ENCODE measurements at places on chromosomes 3 and 15.

DNA sequence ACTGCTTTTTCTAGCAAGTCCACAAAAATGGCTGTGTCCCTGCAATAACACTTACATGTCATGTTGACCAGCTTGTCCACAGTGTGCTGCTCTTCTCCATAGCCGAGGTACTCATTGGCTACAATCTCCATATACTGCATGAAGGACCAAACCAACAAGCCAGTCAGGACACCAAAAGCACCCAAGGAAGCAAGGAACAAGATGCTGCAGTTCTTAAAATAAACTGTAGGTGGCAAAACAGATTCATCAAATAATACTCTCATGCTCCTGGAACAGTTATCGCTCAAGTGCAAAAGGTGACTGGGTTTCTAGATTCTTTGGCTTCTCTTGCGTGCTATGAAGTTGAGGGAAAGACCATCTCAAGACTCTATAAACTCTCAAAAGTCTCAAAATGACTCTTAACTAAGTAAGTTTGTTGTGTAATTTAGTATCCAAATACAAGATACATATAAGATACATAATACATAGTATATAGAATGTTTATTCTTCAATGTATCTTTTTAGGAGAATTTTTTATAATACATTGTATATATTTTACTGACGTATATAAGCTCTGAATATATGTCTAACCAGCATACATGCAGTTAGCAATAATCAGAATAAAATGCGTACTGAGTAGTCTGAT is 57.0 kb downstream of the NEK10 start:
- DNase-seq, result peak; percentile 45

GRCh38 chr3:170772175-170772574 is 97.8 kb downstream of the RPL22L1 start:
- no peak for DNase-seq

- no peak for DNase-seq
These were observed 31.3 kb downstream of the SUSD5 start for GRCh38 chr3:33187368-33187634.

DNA sequence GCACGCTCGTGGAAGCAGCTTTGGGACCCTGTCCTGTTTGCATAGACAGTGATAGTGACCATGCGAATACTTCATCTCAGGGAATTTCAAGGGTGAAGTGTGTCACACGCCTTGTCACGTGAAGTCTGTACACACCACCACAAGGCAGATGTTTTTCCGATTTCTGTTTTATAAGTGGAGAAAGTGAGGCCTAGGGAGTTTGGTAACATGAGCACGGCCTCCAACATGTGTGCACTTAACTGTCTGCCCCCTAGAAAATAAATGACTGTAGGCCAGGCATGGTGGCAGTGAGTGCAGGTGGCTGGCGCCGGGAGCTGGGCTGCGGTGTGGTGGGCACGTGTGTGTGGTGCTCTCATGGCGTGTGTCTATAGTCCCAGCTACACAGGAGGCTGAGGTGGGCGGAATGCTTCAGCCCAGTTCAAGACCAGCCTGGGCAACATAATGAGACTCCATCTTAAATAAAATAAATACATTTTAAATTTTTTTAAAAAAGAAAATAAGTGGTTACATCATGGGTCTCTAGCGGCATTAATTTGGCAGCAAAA is 42.0 kb downstream of the WHAMM start:
- DNase-seq, result no peak

DNA sequence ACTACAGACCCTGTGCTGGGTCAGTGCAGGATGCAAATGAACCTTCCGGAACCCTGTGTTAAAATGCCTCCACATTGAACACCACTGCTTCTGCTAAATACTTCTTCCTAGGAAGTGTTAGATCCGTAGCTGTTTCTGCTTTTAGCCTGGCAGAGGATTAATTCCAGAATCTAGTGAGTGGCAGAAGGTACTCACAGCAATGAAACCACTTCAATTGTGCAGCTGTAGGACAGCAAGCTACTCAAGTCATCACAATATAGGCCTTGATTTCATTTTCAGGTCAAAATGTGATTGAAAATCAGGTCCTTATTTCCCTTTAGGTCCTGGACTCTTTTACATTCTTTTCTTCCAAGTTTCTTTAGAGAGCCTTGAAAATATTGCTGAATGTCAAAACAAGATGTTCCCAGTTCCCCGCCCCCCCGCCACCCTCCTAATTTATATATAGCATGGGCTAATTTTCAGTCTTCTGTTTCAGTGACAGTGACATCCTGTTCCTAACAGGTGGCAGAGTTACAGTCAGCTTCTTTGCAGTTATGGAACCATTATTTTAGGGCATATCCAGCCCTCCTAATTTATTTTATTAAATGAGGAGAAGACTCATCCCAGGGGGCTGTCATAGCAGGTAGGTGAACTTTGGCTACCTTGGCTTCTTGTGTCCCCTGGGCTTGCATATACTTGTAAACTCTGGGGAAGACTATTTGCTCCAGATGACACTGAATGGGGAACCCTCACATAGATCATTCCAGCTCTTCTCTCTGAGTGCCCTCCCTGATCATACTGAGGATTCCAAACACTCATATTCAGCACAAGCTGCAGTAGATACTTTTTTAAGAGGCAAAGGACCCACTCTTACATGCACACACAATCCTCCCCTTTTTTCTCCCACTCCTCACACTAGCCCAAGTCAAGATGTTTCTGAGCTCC is 28.0 kb upstream of the ARNT2 start:
- no peak for DNase-seq

DNA sequence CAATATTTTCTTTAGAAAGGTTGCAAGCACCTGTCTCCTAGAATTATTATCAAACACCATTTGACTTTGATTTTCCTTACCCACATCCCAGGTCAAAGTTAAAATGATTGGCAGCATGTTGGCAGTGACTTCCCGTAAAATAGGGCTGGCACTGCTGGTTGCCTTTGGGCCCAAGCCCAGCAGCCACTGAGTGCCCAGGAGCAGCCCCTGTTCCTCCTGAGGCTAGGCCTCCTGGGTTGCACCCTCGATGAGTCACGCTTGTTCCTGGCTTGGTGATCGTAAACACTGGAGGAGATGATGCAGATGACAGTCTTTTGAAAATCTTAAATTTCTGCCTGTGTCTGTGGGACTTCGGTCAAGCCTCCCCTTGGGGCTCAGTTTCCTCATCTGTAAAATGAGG is 290.0 kb downstream of the TLE3 start:
- DNase-seq, result no peak

DNA sequence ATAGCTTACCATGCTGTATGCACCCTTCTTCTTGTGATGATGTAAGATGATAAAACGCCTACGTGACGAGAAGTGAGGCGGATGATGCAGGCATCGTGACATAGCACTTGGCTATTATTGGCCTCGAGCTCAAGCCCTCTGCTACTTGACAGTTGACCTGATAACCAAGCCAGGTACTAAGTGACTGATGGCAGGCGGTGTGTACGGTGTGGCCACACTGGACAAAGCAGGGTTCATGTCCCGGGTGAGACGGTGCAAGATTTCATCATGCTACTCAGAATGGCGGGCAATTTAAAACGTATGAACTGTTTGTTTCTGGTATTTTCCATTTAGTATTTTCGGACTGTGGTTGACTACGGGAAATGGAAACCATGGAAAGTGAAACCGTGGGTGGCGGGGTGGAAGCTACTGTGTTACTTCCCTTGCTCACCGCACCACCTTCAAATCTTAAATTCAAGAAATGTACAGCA is 57.7 kb downstream of the SLC12A8 start:
- DNase-seq, result no peak

All from CD4-positive, alpha-beta T cell treated with Interleukin-6 at 100 ng/mL for 8 hours (primary cell).